Bronchial epithelial cell (primary cell): ENCODE measurements at places on chromosomes 11 and 22. TPM values are rescaled to one million over a fixed set of nuclear protein-coding genes. Genes with fewer than 3 reads are reported as not detected.
A peak's percentile ranks its signal among the peaks of the same experiment; 100 is the strongest.

DNA sequence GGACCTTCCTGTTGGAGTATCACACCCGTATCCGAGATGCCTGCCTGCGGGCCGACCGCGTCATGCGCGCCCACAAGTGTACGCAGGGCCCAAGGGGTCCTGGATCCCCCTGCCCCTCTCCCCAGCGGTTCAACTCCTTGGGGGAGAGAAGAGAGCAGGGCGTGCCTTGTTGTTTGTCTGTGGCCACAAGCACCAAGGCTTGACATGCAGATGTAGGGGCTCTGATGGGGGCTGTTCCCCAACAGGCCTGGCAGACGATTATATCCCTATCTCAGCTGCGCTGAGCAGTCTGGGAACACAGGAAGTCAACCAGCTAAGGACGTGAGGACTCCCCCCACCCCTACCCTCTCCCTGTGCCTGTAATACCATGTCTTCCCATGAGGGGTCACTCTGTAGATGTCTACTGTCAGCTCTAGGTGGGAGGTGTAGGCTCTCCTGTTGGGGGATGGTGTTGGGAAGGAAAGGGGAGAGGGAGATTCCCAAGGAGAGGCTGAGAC, 6.8 kb downstream of the CFL1 start:
- DNase-seq: no peak

Gene C1QTNF6
- total RNA-seq: 2.9 and 4.1 TPM in 2 replicates

DNA sequence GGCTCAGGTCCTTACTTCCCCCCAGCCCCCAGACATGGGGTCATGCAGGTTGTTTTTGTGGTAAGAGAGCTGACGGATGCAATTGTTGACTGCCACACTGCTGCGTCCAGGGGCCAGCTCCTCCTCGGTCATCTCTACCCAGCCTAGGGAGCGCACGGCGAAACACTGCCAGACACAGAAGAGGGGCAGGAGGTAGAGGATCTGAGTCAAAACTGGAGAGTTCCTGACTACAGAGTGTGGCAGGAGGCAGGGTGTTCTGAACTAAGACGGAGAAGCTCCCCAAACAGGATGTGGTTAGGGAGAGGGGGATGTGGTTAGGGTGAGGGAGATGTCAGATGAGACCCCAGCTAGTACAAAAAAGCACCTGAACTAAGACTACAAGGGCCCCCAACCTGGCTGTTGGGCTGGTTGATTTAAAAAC, 12.3 kb downstream of the SMPD1 start:
- no peak for DNase-seq

- no peak for DNase-seq
These were observed 6.1 kb upstream of the UPB1 start for GRCh38 chr22:24489011-24489410.

Gene TEX12
- total RNA-seq: 0.26 TPM in 1 of 2 replicates, not detected in the other

DNA sequence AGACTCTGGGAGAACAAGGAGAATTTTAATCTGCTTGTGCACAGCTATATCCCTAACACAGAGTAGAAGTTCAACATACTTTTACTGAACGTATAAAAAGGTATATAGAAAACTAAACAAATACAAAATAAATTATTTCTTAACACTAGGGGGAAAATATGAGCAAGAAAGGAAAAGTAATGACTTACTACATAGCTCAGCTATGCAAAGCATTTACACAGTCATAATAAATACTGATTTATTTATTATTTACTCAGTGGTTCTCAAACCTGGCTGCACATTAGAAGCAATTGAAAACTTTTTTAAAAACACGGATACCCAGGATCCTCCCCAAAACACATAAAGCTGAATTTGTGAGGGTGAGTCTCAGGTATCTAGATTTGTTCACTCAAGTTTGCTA, 182.5 kb downstream of the TTC28 start:
- DNase-seq: peak; percentile 15

GRCh38 chr11:16225623-16226022, 130.7 kb downstream of the SOX6 start:
- no peak for DNase-seq

Gene DTX4
- total RNA-seq: 2.4 and 2.6 TPM in 2 replicates

GRCh38 chr11:45606514-45607281, 58.7 kb downstream of the CHST1 start:
- no peak for DNase-seq

DNA sequence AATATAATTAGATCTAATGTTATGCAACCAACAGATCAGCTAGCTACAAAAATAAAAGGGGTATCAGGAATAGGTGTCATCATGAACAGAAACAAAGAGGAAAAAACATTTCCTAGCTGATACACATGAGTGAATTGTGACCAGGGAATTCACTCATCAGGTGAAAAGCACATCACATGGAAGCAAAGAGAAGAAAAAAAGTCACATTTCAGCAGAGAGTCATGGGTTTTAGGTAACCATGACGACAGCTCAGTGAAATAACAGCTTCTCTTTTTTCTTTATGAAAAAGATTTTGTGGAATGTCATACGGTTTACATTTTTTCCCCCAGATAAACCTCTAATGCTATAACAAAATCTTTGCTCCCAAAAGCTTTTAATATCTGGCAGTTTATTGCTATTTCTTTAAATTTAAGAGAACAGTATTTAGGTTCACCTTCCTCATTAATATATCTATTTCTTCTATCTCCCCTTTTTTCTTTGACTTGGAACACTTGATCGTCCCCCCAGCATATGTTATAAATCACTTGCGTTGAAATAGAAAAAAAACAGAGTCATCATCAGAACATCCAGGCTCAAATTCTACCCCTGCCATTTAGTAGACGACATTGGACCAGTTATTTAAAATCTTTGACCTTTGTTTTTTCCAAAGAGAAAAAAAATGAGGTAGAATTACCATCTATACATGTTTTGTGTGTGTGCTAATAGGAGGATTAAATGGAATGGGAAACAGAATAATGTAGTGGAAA, 5.3 kb downstream of the TYR start:
- DNase-seq: no peak

Gene VPS37C
- total RNA-seq: 8.7 and 11.3 TPM in 2 replicates

GRCh38 chr11:127106938-127107337, 106.4 kb upstream of the KIRREL3 start:
- DNase-seq: no peak

- DNase-seq: no peak
These were observed 61.4 kb downstream of the DDX10 start for GRCh38 chr11:108726077-108726800.

DNA sequence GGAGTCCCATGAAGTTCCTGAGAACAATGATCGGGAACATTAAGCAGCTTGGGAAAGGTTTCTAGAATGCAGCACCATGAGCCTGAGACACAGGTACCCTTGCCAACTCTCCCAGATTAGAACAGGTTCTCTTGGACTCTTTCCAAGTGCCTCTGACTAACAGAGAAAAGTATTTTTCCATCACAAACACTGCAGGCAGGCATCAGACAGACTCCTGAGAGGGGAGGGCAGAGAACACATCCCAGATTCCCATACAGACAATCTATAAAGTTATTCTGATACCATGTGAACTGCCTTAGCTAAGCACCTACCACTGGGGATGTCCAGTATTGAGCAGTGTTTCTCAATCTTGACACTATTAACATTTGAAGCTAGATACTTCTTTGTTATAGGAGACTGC, 27.3 kb downstream of the SERGEF start:
- peak; percentile 85 for DNase-seq

- DNase-seq: no peak
These were observed 11.5 kb downstream of the CBX6 start for GRCh38 chr22:38860283-38861169.

DNA sequence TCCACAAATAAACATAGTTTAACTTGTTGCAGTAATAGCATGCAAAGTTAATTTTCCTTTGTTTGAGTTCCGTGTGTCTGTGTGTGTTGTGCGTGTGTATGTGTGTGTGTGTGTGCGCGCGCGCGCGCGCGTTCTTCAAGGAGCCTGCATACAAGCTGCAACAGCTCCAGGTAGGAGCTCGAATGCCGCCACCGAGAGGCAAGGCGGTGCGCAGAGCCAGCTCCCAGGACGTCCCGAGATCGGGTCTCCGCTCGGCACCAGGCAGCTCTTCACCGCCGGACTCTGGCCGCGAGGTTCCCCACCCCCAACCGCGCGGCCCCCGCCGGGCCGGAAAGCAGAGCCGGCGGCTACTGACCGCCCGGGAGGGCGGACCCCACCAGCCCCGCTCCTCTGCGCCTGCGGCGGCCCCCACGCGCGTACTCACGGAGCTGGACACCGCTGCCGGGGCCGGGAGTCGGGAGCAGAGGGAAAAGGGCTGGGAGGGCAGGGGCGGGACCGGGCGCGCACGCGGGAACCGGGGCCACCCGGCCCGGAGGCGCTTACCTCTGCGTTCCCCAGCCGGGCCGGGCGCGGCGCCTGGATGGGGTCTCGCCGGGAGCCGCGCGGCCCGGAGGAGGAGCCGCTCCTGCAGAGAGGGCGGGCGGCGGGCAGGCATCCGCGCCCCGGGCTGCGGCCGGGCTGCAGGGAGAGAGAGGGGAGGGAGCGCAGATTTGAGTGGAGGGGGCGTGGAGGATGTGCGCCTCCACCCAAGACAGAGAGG, 40.4 kb upstream of the AKIP1 start:
- peak; percentile 64 for DNase-seq

DNA sequence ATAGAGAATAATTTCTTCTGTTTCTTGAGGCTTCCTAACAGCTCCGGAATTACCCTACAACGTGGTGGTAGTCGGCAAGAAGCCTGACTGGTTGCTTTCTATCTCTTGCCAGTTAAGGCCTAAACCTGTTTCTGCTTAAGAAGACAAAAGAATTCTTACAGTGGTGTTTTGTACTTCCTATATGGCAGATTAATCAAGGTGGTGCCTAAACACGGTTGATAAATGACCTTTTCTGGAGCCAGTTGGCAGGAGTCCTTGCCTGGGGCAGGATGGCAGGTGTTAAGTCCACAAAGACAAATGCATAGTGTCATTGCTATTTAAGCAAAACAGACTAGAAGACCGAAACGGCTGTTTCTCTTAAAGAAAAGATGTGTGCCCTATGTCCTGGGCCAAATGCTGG, 9.9 kb downstream of the GVQW3 start:
- DNase-seq: no peak

Gene CALCA
- total RNA-seq: not detected in 2 replicates

GRCh38 chr11:7549681-7550080, 35.9 kb downstream of the PPFIBP2 start:
- DNase-seq: no peak
